CD4-positive, alpha-beta T cell treated with Interferon alpha-2 for 1 hour (primary cell): ENCODE measurements at places on chromosomes 6 and 20.

DNA sequence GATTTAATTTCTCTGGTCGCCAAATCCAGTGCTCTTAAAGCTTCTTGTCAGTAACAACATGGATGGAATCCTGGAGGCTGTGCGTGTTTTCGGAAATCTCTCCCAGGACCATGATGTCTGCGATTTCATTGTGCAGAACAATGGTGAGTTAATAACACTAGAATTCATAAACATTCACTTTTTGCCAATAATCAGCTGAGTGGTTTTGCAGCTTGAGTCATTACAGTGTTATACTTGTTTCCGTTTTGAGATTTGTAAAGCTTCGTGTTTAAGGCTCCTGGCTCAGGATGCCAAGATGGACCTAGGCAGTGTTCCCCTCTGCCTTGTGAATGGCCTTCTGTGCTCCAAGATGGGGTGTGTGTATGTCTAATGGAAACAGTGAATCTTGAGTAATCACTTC, 113.8 kb downstream of the ARMC2 start:
- no peak for DNase-seq

- DNase-seq: no peak
Observed at GRCh38 chr6:110083875-110084585, 95.4 kb downstream of the WASF1 start.

GRCh38 chr6:99668036-99668705, 61.5 kb downstream of the PRDM13 start:
- DNase-seq: no peak

- no peak for DNase-seq
Observed at GRCh38 chr20:53294804-53295203, 298.8 kb downstream of the ZNF217 start.

DNA sequence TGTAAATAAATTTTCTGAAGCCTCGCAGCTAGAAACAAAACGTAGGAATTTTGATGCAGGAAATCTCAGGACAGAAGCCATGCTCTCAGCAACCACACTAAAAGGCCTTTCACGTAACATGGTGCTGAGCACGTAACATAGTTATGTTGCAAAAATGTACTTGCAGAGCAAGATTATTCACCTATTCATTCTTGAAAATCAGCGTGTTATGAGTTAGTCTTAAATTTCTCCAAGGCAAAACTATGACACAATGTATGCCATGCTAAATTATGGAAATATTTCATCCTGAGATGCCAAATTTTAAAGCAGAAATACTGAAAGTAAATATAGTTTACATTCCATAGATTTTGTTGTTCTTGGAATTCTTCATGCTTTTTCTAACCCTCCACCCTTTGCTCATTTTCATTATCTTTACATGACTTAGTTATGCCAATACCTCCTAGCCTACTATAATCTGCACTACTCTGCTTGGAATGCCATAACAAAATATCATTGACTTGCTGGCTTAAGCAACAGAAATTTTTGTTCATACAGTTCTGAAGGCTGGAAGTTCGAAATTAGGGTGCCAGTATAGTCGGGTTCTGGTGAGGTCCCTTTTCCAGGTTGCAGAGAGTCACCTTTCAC, 179.8 kb upstream of the BMP5 start:
- no peak for DNase-seq

DNA sequence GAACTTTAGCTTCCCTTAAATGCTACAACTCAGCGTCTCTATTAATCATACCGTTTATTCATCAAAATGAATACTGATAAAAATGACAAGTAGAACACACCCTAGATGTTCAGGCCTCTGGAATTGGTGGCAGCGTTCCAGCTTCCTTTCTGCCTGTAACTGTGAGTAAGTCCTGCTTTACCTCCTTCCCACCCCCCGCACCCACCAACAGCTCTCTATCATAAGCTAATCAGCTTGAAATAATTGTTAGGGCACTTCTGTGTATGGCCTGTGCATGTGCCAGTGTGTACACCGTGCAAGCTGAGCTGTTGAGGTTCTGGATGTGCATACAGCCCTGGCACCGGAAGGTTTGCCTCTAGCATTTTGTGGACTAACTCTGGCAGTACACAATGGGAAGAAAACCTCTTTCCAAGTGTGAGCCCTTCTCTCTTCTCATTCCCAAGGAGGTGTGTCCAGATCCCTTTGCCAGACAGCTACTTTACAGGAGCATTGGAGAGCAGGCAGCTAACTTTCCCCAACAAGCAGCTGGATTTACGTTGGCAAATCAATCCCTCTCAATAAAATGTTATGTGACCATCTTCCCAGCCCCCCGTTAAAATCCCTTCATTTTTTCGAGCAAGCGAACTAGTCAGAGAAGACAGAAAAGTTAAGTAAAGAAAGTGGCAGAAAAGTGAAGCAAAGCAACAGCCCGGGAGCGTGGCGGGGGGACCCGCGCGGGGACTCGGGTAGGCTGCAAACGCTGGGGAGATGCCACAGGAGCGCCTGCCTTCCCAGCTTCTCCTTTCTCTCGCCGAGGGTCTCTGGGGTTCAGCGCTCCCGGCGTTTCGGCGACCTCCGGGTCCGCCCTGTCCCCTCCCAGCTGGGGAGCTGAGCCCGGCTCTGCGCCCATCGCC, 803 bp upstream of the ADGRG6 start:
- no peak for DNase-seq
